ENCODE measurements at places on chromosomes 2 and 18.

GRCh38 chr2:117875786-117876185, 61.3 kb downstream of the DDX18 start:
- DNase-seq = no peak

- DNase-seq = no peak
These were observed 21.7 kb downstream of the TET3 start for GRCh38 chr2:74006459-74006858.

DNA sequence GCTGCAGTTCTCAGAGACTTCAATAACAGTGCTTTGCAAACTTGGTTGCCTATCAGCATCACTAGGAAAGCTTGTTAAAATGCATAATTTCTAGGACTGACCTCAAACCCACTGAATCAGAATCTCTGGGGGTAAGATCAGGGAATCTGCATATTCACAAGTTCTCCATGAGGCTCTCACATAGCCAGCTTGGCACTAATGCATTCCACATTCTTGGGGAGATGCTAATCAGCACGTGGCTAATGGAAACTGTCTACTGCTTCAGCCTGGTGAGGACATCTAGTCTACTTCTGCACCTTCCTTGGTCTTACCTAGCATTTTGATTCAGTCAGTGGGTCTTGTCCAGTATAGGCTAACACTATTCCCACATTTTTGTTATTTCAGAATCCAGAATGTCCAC, 56.3 kb downstream of the RBKS start:
- DNase-seq = no peak

DNA sequence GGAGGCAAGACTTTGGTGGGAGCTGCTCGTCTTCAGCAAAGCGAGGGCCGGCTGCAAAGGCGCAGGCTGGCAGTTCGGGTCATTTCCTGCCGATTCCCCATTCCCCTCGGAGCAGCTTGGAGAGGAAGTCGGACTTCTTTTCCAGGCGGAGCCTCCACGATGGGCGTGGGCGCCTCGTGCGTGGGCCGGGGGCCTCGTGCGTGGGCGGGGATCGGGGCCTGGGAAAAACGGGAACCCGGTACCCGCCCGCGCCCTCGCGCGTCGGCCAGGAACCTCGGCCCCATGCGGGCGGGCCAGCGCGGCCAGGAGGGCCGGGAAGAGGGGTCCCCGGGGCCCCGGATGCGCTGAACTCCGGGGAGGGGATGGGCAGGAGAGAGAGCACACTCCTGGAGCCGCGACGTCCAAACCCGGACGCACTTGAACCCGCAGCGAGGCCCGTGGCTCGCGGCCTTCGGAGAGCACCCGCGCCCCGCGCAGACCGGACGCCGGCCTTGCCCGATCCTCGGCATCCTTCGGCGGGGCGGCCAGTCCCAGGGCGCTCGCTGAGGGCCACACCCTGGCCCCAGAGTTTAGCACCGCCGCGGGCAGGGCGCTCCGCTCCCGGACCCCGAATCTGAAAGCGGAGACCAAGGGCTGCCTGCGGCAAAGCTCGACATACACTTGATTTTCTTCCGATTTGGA, 368.4 kb downstream of the MTX2 start:
- no peak for DNase-seq

DNA sequence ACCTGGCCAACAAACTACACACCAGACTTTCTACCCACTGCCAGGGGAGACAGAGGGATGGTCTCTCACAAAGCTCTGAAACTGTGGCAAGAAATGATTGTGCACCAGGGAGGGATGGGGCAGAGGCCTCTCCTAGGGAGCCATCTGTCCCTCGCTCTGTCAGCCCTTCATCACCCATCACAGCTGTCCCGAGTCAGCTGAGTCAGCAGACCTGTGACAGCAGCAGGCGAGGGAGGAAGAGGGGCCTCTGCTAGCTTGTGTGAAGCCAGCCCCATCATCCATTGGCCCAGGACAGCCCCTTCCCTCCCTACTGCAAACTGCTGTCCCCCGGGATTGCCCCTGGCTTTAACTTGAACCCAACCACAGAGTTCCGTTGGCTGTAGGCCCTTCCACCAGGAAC, 5.0 kb downstream of the SH2D6 start:
- peak; percentile 58 for DNase-seq

GRCh38 chr2:72562451-72563153, 263.2 kb downstream of the EXOC6B start:
- no peak for DNase-seq

DNA sequence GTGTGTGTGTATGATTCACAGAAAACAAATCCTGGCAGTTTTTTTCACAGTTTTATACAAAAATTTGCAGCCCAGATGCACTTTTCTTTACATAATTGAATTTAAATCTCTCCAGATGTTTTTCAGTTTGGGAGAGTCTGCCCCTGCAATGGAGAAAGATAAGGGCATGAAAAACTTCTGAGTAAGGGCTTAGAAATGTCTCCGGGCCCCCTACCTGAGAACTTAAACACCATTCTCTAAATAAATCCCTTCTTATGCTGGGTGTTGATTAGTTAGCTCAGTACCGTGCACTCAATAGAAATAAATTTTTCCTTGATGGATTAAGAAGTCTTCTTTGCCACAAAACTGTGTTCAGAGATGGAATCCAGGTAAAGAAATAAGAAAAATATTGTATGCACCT, 64.5 kb downstream of the DPP4 start:
- DNase-seq = no peak

GRCh38 chr2:235614900-235615712, 121.3 kb downstream of the AGAP1 start:
- peak; percentile 23 for DNase-seq

DNA sequence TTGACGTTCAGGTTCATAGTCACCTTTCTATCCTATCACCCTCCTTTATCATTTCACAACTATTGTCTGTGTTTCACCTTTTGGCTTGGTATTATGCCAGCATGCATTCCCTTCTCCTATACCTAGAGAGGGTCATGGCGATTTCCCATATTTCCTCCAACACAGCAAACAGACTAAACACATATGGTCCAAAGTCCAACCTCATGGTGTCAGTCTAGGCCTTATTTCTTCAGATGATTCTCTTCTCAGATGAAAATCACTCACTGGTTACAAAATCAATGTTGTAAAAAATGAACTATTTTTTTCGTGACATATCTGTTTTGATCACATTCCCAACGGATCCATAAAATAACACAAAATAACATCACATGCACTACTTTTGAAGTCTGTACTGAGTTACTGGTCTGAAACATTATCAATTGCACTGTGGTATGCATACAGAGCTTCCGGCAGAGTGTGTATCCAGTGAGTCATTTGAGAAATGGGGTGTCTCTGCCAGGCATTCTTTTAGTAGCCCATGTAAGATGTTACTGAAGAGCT, 204.8 kb upstream of the GALNT5 start:
- no peak for DNase-seq

DNA sequence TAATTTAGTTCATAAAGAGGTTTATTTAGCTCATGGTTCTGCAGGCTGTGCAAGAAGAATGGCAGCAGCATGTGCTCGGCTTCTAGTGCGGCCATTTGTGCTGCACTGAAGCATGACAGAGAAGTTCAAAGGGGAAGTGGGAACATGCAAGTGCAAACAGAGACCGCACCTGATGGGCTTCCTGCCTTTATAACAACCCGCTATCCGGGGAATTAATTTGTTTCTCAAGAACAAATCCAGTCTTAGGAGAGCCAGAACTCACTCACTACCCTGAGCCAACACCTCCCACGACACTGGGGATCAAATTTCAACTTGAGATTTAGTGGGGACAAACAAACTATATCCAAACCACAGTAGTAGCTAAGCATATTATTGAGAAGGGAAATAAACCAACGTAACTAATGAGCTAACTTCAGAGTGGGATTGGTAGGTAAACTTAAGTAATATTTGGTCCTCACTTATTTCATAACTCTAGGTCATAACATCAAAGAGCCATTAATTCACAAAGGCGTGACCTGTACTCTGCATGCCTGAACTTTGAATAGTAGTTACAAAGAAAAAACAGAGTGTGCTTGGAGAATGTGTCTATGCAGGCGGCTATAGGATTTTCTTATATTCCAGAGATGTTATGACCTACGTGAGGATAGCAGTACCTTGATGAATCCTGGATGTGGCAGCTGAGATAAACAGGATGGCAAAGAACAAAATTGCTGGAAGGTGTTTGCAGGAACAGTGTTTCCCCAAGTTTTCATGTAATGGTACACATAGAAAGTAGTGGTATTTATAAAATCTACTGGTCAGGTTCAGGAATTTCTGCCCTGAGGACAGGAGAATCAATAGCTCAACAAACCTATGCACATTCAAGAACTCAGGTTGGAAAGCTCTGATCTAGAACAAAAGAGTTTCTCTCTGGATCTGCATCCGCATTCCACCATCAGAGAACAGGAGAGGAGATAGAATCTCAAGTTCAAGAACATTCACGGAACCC, 845.9 kb upstream of the ID2 start:
- no peak for DNase-seq

GRCh38 chr2:88115825-88116518, 11.9 kb downstream of the FABP1 start:
- DNase-seq = no peak

DNA sequence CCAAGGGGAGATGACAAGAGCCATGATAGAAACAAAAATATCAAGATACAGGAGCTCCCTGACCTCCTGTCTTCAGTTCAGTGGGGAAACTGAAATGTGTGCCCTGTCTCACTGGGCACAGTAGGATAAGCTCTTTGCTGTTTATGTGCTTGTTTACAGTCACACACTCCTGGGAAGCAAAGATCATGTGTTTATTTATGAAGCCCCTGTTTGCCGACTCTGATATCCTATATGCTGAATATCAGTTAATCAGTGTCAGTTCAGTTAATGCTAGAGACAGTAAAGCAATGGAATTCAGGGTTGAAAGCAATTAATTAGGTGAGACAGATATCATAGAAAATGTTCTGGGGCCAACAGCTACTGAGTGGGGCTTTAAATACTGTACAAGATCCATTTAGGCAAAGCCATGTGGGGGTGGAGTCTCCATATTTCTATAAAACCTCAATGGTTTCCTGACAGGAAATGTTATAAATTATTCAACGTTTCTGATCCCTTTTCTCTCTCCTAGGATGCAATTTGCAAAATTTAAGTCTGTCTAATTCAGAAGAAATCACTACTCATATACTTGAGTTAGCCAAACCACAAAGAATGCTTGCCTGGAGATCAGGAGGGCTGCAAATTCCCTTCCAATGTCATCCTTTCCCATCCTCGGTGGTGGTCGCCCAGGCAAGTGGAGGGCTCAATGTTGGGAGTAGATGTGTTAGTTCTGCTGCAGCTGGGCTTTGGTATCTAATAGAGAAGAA, 551.3 kb downstream of the CMPK2 start:
- no peak for DNase-seq

- no peak for DNase-seq
These were observed 305.8 kb downstream of the STK39 start for GRCh38 chr2:167941604-167942003.

- DNase-seq = no peak
These were observed 14.8 kb upstream of the DTNA start for GRCh38 chr18:34695310-34695709.

DNA sequence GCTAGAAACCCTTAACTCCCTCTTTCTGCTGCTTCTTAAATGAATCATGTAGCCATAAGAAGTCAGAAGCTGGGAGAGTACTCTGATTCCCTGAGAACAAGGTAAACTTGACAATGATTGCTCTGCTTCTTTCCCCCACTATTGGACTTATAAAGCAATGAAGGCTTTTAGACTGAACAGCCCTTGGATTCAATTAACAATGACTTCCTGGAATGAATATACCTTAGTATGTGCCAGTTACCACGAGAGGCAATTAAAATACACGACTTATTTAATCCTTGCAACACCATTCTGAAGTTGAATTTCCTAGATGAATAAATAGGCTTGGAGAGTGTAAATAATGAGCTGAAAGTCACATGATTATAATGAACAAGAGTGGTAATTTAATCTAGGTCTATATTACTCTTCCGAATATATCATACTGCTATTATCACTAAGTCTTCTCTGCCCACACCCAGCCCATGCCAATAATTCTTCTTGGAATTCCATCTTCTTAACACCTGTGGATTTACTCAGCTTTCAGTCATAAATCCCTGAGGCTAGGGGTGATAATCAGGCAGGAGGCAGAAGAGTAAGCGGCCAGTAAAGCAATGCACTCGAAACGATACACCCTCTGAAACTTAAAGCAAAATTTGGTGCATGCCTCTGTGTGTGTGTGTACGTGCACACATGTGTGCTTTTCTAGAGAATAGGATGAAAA, 170.2 kb downstream of the ATAD2B start:
- DNase-seq = no peak

DNA sequence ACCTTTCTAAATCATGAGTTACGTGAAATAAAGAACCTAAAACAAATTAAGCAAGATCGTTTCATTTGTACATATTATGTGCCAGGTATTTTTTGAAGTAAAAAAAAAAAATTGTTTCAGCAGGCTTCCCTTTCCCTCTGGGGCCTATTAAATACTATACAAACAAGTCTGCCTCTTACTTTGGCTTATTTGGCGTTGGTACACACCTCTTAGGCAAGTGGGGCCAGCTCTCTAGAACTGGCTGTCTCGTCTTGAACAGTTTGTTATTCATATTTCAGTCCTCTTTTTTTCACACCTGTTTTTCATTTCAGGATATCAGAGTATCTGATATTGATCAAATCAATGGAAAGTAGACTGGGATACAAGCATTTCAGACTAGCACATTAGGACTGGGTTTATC, 27.4 kb upstream of the PPP3R1 start:
- DNase-seq = no peak

DNA sequence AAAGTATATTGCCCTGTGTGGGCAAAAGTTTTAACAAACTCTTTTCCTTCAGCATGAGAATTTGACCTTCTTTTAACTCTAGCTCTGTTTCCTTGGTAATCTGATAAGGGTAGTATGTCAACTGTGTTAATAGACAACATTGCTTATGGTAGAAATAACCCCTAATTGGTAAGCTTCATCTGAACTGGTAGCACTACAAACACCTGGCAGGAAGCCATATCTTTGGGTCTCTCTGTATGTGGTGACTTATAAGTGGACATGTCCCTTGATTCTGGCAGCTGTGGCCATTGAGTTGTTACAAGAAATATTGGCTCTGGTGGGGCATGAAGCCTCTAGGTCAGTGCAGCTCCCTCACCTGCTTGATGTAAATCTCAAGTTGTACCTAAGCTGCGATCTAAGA, 46.9 kb downstream of the MBD5 start:
- DNase-seq = no peak

- no peak for DNase-seq
These were observed 207.0 kb upstream of the AGAP1 start for GRCh38 chr2:235286622-235287374.

DNA sequence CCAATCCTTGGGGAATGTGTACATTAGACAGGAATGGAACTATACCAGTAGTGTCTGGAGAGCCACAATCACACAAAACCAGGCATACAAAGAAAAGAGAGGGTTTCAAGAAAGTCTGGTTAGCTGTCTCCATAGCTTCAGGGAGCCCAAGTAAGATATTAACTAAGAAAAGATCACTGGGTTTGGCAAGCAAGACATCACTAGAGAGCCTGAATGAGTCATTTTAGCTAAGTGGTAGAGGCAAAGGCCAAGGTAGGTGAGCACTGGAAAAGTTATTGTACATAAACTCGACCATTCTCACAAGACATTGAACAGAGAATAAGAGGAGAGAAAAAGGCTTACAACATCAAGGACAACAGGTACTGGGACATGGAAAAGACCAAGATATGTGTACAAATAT, 143.8 kb upstream of the ARL4C start:
- DNase-seq = no peak
